ENCODE measurements at places on chromosomes 13 and 19.

- DNase-seq, result no peak
Measured at GRCh38 chr19:19900139-19900728, 512 bp upstream of the ZNF93 start.

DNA sequence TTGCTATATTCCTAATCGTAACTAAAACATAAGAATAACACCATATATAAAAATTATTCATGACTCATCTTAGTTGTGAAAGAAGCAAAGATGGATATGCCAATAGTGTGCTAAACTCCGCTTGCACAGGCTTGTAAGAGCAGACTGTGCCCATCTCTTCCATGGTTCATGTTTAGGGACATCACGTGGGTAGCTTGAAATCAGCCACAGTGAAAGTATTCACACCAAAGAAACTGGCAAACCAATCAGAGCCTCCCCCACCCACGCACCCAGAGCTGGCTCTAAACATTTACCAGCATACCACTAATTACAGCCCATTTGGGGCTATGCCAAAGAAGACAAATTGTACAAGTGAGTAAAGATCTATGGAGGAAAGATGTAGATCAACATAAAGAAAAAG, 147.5 kb downstream of the DIAPH3 start:
- DNase-seq, result no peak

DNA sequence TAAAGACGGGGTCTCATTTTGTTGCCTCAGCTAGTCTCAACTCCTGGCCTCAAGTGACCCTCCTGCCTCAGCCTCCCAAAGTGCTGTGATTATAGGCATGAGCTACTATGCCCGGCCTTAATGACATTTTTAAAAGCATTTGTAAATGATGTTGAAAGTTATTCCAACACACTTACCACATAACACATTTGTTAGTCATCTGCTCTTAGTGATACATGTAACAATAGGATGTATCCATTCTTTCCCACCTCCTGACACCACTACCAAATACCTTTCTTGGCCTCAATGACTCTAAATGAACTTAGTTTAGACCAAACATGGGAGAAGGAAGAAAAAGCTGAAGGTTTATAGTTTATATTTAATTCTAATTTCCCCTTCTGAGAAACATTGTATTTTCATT, 59.8 kb upstream of the MEDAG start:
- no peak for DNase-seq

DNA sequence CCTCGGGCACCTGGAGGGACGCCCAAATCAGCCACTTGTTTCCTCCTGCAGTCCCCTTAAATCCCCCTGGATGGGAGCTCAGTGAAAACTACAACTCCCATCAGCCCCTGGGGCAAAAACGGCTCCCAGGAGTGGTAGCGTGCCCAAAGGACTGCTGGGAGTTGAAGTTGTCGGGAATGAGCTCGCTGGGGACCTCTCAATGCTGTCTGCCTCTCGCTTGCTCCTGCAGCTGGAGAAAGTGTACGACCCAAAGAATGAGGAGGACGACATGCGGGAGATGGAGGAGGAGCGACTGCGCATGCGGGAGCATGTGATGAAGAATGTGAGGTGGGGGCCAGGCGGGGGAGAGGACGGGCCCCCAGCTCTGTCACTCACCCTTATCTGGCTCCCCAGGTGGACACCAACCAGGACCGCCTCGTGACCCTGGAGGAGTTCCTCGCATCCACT, 14.7 kb upstream of the DHDH start:
- peak; percentile 44 for DNase-seq

DNA sequence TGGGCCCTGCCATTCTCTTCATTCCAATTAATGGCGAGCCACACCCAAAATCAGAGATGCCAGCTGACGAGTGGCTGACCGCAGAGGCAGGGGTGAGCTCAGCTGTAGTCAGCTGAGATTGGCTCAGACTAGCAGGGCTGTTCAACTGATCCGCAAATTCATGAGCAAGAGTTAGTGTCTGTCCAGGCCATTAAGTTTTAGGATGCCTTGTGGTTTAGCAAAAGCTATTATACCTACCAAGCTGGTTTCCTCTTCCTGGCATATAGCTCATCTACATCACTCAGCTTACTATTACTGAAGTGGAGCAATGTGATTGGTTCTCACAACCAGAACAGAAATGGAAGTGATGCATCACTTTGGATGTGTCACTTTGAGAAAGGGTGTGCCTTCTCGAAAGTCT, 148.7 kb downstream of the NALCN start:
- DNase-seq, result no peak

- no peak for DNase-seq
Measured at GRCh38 chr19:35045667-35046300, 4.3 kb downstream of the HPN start.

GRCh38 chr19:28456252-28456651, 756.7 kb downstream of the UQCRFS1 start:
- DNase-seq, result no peak
